ENCODE measurements at places on chromosomes 7 and 10.
A peak's percentile ranks its signal among the peaks of the same experiment; 100 is the strongest.

DNA sequence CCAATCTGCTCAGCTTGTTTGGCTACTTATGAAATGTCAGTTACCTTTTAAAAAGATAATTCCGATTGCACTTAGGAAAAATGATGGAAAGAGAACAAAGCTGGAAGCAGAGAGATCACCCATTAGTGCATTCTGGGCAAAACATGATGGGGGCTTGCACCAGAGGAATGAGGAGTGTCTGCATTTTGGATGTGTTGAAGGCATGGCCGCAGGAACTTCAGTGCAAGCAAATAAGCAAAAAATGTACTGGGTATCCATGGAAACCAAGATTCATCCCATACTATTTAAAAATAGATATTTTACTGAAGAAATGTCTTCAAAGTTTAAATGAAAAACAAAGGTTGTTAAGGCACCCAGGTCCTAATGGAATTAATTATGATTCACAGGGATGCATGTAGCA is 655.0 kb downstream of the POM121L12 start:
- DNase-seq = no peak

GRCh38 chr7:5532536-5533335 is 109.1 kb upstream of the TNRC18 start:
- peak; percentile 83 for DNase-seq

GRCh38 chr7:37380831-37381230 is 67.8 kb downstream of the ELMO1 start:
- DNase-seq = no peak

DNA sequence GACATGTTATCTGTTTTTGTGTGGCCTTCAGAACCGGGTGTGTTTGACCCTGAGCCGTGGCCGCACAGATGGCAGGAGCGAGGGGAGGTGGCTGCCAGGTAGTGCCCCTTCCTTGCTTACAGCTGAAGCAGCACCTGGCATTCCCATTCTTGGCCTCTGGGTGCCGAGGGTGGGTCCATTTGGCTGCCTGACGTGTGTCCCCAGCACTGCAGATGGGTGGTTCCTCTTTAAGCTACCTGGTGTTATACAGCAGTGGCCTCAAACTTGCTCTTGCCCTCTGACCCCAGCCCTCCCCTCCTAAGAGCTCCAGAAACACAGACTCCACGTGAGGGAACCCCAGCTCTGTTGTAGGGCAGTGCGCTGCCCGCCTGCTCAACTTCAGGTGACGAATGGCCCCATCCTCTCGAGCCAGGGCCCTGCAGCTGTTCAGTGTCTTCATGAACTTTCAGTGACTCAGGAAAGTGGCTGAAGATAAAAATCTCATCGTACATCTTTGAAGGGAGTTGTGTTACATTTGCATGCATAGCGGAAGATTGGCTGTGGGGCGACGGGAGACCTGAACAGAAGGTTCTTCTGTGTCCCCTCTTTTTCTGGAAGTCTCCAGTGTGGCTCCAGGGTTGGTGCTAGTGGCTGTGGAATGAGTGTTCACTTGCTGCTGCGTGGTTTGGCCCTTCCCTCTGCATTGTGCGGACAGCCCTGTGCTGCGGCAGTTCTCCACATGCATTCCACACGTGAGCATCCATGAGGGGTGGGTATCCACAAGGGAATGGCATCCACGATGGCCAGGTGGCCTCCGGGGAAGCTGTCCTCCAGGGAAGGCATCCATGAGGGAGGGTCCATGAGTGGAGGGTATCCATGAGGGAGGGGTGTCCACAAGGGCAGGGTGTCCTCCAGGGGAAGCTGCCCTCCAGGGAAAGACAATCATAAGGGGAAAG is 91.6 kb downstream of the INPP5A start:
- peak; percentile 35 for DNase-seq

DNA sequence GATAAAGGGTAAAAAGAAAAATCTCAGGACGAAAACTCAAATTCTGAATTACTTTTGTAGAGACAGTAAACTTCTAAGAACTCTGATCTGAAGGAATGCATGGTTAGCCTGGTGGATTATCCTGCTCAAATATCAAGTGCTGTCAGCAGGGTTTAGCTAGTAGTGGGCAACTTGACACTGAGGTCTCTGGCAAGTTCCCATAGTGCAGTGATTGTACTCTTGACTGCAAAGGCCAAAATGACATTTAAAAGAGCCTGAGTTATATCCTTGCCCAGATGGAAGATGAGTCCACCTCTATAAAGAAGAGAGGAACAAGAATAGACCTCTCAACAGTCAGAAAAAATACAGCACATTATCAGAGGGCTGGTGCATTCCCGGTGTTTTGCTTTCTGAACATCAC is 304.5 kb upstream of the IMMP2L start:
- no peak for DNase-seq

DNA sequence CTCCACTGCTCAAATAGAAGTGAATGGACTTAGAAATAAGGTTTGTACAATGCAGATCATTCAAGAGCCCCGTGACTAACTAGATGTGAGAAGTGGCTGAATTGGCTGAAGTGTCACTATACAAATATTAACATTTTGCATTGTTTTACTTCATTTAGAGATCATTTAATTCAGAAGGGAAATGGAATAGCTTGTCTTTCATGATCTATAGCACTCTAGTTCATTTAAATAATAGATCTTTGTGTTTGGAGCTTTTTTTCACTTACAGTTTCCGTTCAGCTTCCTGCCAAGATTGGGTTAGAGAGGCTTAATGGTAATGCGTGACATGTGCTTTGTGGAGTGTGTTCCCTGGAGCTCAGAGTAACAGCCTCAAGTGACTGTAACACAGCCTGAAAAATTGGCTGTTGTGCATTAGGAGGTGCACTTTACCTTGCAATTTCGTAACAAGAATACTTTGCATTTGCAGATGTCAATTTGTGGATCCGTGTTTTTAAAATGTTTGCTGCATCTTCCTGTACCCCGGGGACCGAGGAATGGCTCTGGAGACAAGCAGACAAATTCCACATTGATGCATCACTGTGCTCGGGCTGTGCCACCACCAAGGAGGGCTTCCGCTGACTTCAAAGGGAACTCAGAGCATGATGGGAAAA is 170.3 kb downstream of the NRP1 start:
- no peak for DNase-seq

Data from aorta (tissue), 5 donors.